Stimulated activated CD4-positive, alpha-beta T cell treated with anti-CD3 and anti-CD28 coated beads, Interleukin-2, amount 100 ng/mL, for 48 hours (primary cell): ENCODE measurements at places on chromosomes 11 and 22.
A peak's percentile ranks its signal among the peaks of the same experiment; 100 is the strongest.

GRCh38 chr11:34206407-34207300 lies 101.2 kb downstream of the NAT10 start:
- DNase-seq = no peak

DNA sequence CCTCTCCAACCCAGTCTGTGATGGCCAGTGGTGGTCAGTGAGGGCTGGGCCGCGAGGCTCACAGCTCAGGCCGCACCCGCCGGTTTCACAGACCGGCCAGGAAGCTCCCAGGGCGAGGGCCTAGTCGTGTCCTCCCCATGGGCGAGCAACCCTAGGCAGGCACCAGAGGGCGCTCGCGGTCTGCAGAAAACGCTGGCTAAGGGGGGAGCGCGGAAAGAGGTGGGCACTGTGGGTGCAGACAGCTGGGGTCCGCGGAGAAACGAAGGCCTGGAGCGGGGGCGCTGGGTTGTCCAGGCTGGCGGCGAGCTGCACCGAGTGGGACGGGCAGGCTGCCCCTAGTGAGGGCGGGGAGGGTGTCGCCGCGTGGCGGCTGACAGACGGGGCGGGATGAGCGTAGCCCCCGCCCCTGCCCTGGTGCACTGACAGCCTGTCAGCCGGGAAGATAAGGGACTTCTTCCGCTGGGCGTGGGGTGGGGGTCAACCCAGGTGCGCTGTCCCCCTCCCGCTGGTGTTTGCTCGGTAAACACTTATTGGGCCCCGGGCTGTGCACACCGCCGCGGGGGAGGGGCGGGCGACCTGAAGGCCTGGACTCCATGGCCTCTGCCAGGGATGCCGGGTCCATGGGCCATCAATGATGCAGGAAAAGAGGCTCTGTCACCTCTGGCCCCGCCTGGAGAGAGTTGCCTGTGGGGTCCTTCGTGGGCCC lies 7.5 kb downstream of the GP1BB start:
- DNase-seq = peak; percentile 83

DNA sequence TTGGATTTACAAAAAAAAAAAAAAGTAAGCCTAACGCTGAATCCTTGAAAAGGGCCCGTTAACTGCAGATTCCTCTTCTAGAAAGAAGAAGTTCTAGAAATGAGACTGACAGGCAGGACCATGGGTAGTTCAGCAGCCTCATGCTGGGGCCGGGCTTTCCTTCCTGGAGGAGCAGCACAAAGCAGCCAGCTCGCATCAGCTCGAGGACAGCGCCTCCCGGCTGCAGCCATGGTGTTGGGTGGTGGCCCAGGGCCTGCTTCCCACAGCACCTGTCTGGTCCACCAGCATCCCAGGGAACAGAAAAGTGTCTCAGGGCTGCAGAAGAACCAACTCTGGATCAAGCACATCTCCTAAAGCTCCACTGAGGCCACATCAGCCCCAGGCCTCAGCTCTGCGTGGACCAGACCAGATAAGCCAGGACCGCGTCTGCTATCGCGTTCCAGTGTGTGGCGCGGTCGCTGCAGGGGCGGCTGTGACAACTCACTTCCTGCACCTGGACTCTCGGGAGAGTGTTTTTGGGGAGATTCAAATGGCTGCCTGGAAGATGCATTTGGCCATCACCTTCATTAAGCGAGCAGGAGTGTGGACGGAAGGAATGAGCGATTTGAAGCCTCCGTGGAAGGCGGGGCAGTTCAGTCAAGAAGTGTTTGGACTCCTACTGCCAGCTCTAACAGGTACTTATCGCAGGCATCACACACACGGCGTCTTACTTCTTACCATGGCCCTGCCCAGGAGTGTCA lies 53.5 kb downstream of the MYH9 start:
- DNase-seq = no peak

DNA sequence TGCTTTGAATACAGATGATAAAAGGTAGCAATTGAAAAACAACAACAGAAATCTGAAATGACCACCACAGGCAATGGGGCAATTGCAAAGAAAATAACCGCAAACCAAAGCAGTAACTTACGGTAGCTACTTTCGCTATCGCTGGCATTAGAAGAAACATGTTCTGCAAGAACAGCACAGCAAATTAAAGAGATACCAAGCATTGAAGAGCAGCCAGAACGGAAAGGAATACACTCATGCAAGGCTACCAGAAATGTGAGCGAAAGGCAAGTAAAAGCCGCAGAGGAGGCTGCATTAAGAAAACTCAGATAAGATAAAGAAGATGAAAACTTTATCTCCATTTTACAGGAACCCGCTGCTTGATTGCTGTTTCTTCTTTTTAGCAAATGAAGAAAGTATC lies 194.1 kb upstream of the CCDC90B start:
- no peak for DNase-seq

GRCh38 chr11:69073469-69073868 lies 24.7 kb downstream of the TPCN2 start:
- DNase-seq = no peak

- no peak for DNase-seq
These were observed 83.0 kb downstream of the TMPRSS5 start for GRCh38 chr11:113623114-113623513.

DNA sequence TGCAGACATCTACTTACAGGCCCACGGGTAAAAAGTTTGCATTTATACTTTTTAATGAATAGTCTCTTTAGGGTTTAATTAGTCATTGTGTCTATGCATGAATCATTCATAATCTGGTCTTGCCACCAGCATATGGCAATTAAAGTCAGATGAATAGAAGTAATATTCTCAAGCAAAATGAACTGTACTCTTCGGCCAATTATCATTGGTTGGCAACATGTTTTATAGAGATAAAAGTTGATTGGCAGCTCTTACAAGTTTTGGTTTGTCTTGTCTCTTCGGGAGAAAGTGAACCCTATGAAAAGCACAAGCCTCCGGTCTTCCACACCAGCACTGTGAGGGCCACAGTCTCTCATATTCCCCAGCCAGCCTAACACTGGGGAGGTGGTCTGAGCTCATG lies 97.8 kb downstream of the OSBP2 start:
- DNase-seq = no peak

- DNase-seq = no peak
These were observed 44.9 kb downstream of the ALG9 start for GRCh38 chr11:111826322-111826950.

GRCh38 chr11:67450796-67451657 lies 1.5 kb downstream of the GPR152 start:
- no peak for DNase-seq

DNA sequence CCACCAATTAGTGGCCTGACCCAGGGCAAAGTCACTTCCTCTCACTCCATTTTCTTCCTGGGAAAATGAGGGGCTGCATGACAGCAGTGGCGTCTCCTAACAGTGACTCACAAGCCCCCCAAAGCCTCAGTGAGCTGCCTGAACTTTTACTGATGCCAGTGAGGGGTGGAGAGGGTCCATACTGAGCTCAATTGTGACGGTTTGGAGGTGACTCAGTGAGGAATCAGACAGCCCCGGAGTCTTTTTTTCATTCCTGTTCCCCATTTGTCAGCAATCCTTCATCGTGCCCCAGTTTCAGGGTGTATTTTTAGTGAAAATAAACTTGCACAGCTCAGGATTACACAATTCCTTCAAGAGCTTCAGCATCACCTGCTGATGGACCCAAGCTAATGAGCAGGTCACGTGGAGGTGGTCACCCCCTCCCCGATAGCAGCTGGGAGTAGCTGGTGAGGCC lies 30.1 kb upstream of the RASD2 start:
- no peak for DNase-seq

GRCh38 chr22:46812034-46812605 lies 49.7 kb downstream of the TBC1D22A start:
- no peak for DNase-seq

GRCh38 chr22:19869497-19870152 lies 15.0 kb upstream of the GNB1L start:
- no peak for DNase-seq

DNA sequence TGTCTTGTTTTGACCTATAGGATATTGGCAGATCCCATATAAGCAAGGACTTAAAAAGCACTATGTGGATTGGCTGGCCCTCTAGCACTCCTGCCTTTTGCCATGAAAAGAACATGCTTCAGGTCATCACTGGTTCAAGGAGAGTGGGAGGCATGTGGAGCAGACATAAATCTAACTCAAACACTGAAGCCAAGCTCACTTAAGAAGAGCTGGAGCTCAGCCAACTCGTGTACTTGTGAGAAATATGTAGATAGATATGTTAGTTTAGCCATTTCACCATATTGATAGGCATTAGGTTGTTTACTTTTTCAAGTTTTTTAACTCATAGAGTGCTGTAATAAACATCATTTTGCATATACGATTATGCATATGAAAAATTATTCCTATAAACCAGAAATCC lies 19.9 kb upstream of the BBOX1 start:
- DNase-seq = no peak

- DNase-seq = no peak
These were observed 5.9 kb downstream of the SLC37A2 start for GRCh38 chr11:125069008-125069407.

- DNase-seq = no peak
These were observed 35.6 kb upstream of the SYT7 start for GRCh38 chr11:61616434-61616833.

DNA sequence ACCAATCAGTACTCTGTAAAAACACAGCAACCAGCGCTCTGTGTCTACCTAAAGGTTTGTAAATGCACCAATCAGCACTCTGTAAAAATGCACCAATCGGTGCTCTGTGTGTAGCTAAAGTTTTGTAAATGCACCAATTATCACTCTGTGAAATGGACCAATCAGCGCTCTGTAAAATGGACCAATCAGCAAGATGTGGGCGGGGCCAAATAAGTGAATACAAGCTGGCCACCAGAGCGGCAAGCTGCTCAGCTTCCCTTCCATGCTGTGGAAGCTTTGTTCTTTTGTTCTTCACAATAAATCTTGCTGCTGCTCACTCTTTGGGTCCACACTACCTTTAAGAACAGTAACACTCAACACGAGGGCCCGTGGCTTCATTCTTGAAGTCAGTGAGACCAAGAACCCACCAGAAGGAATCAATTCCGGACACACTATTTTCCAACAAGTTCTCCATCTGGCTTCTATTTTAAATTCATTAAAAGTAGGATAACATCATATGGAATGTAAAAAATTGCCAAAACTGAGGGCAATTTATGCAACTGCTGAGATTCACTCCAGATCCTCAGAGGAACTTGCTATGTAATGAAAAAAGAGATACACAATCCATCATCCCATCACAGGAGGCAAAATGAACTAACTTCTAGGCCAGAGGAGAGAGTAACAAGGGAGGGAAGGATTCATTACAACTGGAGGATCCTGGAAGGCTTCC lies 3.1 kb upstream of the PANX1 start:
- no peak for DNase-seq

DNA sequence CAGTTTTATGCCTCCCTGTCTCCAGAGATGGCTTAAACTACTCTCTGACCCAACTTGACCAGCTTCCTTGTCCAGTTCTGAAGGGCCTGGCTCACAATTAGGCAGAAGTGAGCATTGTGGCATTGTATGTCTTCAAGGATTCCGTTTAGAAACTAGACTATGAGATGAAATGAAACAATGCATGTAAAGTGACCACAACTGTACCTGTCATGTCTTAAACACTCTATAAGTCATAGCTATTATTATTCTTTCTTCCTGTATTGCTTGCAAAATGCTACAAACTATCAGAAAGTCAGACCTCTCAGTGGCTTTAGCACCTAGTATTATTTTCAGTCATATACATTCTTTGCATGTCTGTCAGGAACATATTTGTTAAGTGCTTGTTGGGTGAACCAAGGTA lies 127.9 kb upstream of the MTMR2 start:
- DNase-seq = no peak

DNA sequence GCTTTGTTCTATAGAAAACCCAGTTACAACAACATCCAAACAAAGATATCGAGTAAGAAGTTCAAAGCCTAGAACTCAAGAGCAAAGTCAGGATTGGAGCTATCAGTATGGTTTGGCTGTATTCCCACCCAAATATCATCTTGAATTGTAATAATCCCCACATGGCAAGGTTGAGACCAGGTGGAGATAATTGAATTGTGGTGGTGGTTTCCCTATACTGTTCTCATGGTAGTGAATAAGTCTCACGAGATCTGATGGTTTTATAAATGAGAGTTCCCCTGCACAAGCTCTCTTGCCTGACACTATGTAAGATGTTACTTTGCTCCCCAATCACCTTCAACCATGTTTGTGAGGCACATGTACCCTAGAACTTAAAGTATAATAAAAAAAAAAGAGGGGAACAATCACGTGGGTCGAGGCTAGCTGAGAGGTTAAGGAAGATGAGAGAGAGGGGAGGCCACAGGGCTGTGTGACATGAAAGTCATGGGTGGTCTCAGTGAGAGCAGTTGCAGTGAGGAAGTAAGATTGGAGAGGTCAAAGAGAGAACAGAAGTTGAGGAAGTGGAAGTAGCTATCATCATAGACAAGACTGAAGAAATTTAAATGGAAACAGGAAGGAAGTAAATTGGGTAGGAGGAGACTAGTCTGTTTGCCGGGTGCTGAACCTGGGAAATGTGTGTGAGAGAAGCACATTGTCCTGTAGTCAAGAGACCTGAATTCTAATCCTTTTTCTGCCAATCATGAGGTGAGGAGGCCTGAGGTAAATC lies 80.1 kb upstream of the CD44 start:
- DNase-seq = no peak

DNA sequence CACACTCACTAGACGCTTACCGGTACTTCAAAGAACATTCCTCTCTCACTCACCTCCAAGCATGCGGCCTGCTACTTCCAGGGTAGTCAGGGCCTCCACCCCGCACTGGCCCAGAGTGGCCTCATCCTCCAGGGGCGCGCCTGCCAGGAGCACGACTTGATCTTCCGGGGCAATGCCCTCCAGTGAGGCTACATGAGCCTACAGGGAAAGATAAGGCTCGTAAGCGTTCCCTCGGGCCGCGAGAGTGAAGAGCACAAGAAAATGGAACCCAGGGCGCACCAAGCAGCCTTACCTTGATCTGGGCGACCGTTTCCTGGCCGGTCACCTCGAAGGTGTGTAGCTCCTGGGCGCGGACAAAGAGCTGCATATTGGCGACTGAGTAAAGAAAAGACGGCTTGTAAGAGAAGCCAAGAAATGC lies 478 bp downstream of the FAU start:
- no peak for DNase-seq

DNA sequence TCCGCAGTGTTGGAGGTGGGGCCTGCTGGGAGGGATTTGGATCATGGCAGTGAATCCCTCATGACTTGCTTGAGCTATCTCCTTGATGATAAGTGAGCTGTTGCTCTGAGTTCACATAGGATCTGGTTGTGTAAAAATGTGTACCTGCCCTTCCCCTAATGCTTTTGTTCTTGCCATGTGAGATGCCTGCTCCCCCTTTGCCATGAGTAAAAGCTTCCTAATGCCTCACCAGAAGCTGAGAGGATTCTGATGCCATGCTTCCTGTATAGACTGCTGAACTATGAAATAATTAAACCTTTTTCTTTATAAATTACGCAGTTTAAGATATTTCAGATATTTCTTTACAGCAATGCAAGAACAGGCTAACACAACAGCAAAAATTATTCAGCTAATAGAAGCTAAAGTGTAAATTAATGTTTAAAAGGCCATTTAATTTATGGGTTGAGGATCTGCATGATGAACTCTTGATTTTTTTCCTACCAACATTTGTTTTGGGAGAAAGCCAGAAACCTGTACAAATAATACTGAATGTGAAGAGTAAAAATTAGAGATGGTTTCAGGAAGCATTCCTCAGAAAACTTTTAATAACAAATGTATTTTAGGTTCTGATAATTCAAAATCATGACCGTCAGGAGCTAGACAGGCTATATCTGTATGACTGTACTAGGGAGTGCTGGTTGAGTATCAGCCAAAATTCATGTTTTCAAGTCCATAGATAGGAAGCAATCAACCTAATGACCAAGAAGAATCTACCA lies 177.5 kb upstream of the GRIA4 start:
- DNase-seq = no peak

- DNase-seq = no peak
These were observed 164.0 kb upstream of the RASSF10 start for GRCh38 chr11:12845163-12845562.

- no peak for DNase-seq
These were observed 51.1 kb downstream of the MCM5 start for GRCh38 chr22:35450824-35451569.
